ENCODE measurements at places on chromosomes 12 and 14. TPM values are rescaled to one million over a fixed set of nuclear protein-coding genes. Genes with fewer than 3 reads are reported as not detected.

The TAS2R20 gene
- 0.42 TPM for total RNA-seq

DNA sequence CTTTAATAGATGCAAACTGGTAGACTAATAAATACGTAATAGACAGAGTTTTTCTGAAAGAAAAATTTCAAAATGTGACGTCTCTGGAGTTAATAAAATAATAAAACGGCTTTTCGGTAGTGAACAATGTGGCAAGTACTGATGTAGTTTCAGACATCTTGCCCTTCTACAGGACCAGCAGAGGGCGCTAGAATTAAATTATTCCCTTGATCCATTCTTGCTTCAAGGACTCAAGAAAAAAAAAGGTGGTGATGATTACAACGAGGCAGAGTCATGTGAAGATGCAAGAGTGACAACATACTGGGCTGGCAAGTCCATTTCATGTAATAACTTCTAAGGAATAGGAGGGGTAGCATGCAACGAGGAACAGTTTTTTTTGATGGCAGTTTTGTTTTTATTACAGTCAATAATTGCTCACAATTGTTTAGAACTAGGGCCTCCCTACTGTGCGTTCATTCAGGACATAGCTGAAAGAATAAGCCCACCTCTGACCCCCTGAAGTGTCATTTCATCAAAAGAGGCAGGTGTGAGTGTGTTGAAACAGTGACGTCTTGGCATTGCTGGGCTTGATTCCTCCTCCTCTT, 101.0 kb upstream of the GZMB start:
- DNase-seq = peak; percentile 16

- no peak for DNase-seq
These were observed 4.2 kb downstream of the BAG5 start for GRCh38 chr14:103558071-103558882.

DNA sequence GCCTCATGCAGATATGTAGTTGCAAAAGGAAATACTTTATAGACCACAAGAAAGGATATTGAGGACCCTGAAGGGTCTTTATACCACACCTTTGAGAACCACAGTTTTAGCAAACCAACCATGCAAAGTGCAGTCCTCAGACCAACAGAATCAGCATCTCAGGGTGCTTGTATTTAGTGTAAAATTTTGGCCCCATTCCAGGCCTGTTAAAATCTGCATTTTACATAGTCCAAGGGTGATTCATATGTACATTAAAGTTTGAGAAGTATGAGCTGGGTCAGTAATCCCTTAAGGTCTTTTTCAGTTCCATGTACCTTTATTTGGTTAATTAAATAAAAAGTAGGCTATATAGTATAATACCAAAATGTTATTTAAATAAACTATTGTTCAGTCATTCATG, 91.2 kb downstream of the WNK1 start:
- no peak for DNase-seq

DNA sequence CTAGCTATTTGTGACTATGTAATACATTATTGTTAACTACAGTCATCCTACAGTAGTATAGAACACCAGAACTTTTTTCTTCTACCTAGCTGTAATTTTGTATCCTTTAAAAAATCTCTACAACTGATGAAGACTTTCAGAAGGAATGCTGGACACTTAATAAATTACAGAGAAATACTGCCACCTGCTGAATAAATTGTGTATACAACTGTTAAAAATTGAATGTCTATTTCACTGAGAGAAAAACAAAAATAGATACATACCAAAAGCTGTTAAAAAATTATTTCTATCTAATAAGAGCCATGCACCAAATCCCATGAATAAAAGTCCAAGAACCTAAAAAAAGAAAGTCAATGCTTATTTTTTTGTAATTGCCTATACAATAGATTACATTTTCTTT, 6.6 kb downstream of the TSPAN19 start:
- DNase-seq = no peak

- DNase-seq = no peak
These were observed 35.5 kb downstream of the JAG2 start for GRCh38 chr14:105132921-105133654.

DNA sequence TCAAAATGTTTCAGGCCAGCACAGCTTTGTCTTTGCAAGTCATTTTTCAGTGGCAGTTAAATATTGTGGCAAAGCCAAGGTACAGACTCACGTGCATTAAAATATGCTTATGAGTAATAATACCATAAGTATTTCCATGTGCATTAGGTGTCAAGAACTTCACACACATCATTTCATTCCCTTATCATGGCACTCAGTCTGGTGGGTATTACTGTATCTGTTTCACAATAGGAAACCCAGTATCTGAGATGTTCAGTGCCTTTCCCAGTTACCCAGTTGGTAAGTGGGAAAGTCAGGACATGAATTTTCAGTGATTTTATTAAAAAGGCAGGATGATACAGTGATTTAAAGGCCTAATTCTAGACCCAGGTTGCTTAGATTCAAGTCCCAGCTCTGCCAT, 52.9 kb downstream of the IFNG start:
- no peak for DNase-seq

The RIPK3 gene
- total RNA-seq = 3.5 TPM

DNA sequence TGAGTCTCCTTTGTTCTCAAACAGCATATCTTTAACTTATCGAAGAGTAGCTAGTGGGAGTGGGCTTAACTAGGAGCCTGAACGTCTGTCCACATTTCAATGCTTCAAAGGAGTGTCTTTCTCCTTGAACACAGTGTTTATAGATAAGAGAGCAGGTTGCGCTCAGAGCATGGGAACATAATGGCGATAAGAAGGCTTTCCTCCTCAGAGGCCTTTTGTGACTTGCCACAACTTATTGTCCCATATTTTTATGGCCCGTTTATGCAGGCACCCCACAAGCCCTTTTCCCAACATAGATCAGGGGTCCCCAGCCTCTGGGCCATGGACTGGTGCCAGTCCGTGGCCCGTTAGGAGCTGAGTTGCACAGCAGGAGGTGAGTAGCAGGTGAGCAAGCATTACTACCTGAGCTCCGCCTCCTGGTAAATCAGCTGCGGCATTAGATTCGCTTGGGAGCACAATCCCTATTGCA, 2.6 kb upstream of the DDX47 start:
- DNase-seq = no peak

The SPIC gene
- total RNA-seq = not detected

DNA sequence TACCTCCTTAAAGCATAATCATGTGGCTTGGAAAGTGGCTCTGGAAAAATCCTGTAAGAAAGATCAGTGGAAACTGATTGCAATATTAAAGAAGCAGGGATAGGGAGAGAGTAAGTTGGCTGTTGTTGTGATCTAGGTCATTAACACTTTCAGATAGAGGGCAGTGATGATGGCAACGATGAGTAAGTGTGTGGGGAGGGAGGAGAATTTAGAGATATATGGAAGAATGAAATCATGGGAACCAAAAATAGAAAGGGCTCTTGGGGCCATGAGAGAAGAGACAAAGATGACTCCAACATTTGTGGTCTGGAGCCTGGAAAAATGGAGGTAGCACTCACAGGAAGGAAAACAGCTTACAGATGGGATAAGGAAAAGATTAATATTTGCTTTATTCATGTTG, 23.3 kb downstream of the SNRPF start:
- no peak for DNase-seq

- no peak for DNase-seq
These were observed 90.7 kb downstream of the NINJ2 start for GRCh38 chr12:572532-572899.

The PCNX4 gene
- total RNA-seq = 23.2 TPM

- peak; percentile 69 for DNase-seq
These were observed 125.3 kb upstream of the HIF1A start for GRCh38 chr14:61569812-61570548.

DNA sequence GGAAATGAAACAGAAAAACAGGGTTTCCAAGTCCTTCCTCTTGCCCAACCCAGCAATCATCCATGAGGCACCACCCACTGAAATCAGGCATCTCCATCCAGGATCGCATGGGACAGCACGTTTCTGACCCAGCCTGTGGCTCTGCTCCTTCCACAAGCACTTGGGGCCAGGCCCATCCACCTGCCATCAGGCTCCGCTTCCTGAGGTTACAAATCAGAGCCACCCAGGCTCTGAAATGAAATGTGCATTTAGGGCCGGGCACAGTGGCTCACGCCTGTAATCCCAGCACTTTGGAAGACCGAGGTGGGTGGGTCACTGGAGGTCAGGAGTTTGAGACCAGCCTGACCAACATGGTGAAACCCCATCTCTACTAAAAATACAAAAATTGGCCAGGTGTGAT, 717 bp upstream of the KRT78 start:
- DNase-seq = no peak

The VWF gene
- total RNA-seq = 275 TPM

DNA sequence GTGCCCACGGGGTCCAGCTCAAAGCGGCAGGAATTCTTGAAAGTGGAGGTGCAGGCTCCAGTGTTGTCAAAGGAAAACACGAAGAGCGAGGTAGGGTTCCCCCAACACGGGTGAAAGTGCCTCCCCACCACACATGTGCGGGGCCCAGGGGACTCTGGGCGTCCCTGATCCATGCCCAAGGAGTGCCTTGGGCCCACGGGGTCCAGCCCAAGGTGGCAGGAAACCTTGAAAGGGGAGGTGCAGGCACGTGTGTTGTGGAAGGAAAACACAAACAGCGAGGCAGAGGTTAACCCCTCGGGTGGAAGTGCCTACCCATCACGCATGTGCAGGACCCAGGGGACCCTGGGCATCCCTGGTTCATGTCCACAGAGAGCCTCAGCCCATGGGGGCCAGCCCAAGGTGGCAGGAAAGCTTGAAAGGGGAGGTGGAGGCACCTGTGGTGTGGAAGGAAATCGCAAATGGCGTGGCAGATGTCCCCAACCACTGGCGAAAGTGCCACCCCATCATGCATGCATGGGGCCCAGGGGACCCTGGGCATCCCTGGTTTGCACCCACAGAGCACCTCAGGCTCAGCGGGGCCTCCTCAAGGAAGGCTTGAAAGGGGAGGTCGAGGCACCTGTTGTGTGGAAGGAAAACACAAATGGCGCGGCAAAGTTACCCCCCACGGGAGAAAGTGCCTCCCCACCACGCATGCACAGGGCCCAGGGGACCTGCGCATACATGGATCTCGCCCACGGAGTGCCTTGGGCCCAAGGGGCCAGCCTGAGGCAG, 584.6 kb downstream of the ALG10 start:
- DNase-seq = no peak

DNA sequence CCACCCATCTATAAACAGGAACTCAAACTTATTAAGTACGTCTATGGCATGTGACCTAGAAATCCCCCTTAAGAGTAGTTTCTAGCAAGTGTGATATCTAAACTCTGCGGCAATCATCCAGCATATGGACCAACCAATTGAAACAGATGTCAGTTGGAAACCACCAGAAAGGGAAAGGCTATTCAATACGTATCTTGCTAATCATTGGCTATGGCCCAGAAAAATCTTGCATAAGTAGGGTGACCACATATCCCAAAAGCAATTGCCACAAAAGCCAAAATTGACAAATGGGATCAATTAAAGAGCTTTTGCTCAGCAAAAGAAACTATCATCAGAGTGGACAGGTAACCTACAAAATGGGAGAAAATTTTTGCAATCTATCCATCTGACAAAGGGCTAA, 24.2 kb downstream of the SYNJ2BP start:
- no peak for DNase-seq

DNA sequence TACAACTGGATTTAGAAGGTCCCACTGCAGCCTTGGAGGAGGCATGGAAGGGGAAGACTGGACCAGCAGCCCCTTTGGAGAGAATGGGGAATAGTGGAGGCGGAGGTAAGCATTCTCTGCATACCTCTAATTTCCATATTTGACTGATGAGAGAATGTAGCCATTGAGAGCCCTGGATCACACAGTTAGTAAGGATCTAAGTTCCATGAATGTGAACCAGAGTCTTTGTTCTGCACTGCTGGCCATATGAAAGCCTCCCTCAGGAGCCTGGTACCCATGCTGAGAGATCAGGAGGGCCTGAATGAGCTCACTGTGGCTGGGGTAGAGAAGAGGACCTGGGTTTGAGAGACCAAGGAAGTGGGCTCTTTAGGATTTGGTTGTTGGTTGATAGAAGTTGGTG, 192.1 kb downstream of the TMEM132C start:
- no peak for DNase-seq

DNA sequence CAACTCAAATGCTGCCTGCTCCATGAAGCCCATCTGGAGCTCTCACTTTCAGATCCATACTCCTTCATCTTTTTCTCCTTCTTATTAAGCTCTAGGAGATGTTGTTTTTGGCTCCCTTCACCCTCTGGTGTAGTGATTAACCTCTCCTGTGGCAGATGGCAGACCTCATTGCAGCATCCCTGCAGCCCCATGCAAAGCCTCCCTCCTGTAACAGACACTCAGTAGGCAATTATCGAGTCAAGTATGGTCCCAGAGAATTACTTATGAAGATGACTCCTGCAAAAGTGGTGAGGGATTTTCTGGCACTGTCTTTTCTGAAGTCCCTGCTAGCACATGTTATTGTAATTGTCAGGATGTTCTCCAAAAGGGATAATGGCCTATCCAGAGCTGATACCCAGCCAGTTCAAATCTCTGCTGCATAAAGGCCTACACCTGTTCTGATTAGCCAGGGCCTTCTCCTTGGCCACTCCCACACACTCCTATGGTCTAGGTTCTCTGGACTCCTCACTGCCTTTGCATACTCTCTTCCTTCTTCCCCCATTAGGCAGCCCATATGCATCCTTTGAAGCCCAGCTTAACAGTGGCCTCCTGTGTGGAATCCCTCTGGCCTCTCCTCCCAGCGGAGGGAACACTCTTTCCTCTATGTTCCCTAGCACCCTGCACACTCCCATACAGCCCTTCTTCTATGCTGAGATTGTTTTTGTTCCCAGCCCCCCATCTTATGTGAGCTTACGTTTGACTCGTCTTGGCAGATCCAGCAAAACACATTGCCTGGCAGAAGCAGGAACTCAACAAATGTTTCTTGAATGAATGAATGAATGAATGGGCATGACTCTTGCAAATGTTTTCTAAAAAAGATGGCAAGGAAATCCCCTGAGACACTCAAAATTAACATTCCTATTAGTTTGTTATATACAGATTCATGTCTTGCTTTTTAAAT, 43.9 kb upstream of the MDM1 start:
- no peak for DNase-seq

- no peak for DNase-seq
These were observed 36.7 kb upstream of the RIMBP2 start for GRCh38 chr12:130752692-130753230.

The ITPK1 gene
- total RNA-seq = 136 TPM

The CPM gene
- 6.6 TPM for total RNA-seq

DNA sequence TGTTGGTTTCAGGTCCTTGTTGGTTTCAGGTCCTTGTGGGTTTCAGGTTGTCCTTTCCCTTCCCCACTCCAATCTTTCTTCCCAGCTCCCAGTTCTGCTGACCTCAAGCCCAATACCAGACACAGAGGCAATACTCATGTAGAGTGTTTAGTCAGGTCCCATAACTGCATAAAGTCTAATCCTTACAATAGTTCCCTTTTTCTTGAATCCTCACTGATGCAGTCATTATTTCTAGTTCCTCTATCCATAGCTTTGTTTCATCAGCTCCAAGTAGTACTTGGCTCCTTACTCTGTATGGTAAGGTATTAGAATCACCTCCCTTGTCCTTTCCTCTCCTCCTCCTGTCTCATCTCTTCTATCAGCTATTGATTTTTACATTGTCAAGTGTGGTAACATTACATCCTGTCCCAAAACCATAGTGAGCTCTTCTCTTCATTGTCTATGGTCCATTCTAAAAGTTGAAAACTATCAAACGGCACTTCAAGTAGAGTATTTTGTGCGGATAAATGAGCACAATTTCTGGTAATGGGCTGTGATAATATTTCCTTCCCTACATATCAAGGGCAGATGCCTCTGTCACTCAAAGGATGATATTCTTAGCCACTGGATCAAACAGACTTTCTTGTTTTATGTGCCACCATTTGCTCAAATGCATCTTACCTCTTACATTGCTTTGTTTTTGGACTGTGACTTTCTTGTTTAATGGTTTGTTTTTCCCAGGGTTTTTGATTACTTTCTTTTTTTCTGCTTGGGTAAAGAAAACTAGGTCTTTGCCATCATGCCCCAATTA, 57.2 kb upstream of the JDP2 start:
- no peak for DNase-seq

The DCAF11 gene
- 85.8 TPM for total RNA-seq
